ENCODE measurements at places on chromosomes 3 and 15. TPM values are rescaled to one million over a fixed set of nuclear protein-coding genes. Genes with fewer than 3 reads are reported as not detected.

GRCh38 chr15:89870006-89870405, 23.8 kb downstream of the AP3S2 start:
- H3K27ac ChIP-seq = no peak overlapping the region
- no peak overlapping the region for H3K4me3 ChIP-seq
- peaks cover 9% of the 10 kb centered on the region for H3K36me3 ChIP-seq

- H3K36me3 ChIP-seq = no peaks in the 10 kb centered on the region
- DNase-seq = no peak
- H3K27me3 ChIP-seq = peaks cover 21% of the 10 kb centered on the region
- H3K4me3 ChIP-seq = no peak overlapping the region
- no peaks in the 10 kb centered on the region for H3K4me1 ChIP-seq
- H3K27ac ChIP-seq = no peak overlapping the region
These were observed 172.6 kb upstream of the UMPS start for GRCh38 chr3:124557433-124558232.

GRCh38 chr3:30384546-30385072, 221.8 kb upstream of the TGFBR2 start:
- DNase-seq = no peak
- no peaks in the 10 kb centered on the region for H3K4me1 ChIP-seq
- H3K27ac ChIP-seq = no peak overlapping the region
- no peak overlapping the region for H3K4me3 ChIP-seq

- peaks cover 3% of the 10 kb centered on the region for H3K27me3 ChIP-seq
- DNase-seq = peak; percentile 8
- peaks cover 10% of the 10 kb centered on the region for H3K4me1 ChIP-seq
- H3K36me3 ChIP-seq = no peaks in the 10 kb centered on the region
- H3K27ac ChIP-seq = no peak overlapping the region
These were observed 141.1 kb upstream of the PTPRG start for GRCh38 chr3:61420136-61420759.

DNA sequence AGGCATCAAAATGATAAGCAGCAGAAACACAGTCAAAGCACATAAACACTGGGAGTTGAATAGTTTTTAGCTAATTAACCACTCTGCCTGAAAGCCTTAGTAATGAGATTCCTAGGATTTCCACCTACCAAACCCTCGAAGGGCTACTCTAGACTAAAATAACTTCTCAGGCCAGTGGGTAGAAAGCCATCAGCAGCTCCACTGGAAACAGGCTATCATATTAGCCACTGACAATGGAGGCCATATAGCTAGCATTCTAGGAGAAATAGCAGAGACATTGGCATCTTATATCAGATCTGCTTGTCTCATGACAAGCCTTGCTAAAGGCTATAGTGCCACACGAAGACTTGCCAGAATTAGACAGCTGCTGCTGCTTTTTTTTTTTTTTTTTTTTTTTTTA, 4.5 kb upstream of the CAPN3 start:
- no peaks in the 10 kb centered on the region for H3K4me1 ChIP-seq
- H3K4me3 ChIP-seq = no peak overlapping the region
- H3K36me3 ChIP-seq = peaks cover 19% of the 10 kb centered on the region
- no peaks in the 10 kb centered on the region for H3K27me3 ChIP-seq
- DNase-seq = no peak
- no peak overlapping the region for H3K27ac ChIP-seq

DNA sequence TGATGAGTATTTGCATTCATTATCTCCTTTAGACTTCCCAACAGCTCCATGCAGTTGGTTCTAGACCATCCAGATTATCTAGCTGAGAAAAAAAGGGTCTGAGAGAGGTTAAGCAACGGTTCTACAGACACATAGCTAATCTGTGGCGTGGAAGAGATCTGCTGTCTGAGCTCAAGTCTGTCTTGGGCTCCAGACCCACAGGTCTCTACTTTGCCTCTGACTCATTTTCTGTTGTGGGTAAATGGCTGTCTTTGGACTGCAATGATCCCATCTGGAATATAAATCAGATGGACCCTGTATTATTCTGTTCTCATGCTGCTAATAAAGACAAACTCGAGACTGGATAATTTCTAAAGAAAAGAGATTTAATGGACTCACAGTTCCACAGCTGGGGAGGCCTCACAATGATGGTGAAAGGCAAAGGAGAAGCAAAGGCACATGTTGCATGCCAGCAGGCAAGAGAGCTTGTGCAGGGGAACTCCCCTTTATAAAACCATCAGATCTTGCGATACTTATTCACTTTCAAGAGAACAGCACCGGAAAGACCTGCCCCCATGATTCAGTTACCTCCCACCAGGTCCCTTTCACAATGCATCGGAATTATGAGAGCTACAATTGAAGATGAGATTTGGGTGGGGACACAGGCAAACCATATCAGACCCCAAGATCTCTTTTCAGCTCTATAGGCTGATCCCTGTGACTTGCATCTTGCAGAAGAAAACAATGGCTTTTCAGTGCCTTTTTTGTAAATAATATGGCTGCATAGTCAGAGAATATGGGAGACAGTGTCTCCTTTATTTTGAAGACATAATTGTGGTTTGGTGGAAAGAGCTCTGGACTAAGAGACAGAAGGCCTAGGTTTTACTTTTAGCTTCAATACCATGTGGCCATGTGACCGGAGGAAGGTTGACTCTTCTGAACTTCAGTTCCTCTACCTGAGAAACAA, 24.7 kb downstream of the CEMIP start:
- H3K4me1 ChIP-seq = peaks cover 29% of the 10 kb centered on the region
- DNase-seq = peak; percentile 66
- no peaks in the 10 kb centered on the region for H3K27me3 ChIP-seq

DNA sequence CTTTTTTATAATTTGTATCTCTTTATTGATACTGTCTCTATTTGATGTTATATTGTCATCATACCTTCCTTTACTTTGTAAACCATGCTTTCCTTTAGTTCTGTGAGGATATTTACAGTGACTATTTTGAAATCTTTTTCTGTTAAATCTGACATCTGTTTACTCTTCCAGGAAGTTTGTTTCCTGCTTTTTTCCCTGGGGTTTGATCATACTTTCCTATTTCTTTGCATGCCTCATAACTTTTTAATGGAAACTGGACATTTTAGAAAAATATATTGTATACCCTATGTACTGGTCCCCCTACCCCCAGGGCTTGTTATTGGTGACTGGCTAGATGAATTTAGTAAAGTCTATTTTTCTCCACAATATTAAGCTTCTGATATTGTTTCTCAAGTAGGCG, 115.1 kb downstream of the C3orf70 start:
- no peak overlapping the region for H3K4me3 ChIP-seq
- peaks cover 59% of the 10 kb centered on the region for H3K36me3 ChIP-seq
- H3K4me1 ChIP-seq = no peaks in the 10 kb centered on the region
- no peaks in the 10 kb centered on the region for H3K27me3 ChIP-seq

Gene CHRNA7
- total RNA-seq = not detected

Gene RASGRP1
- total RNA-seq = 102 TPM

Gene KLHL40
- total RNA-seq = not detected

Gene LTK
- total RNA-seq = 0.11 TPM

Gene C3orf49
- total RNA-seq = not detected
